ENCODE measurements at places on chromosomes 3 and 15.

GRCh38 chr3:42501681-42502428, 588 bp upstream of the VIPR1 start:
- peak; percentile 53 for DNase-seq

GRCh38 chr15:81091889-81092558, 42.0 kb upstream of the CFAP161 start:
- no peak for DNase-seq

- no peak for DNase-seq
These were observed 49.3 kb downstream of the CHST2 start for GRCh38 chr3:143168855-143169192.

GRCh38 chr3:197854596-197855343, 63.7 kb downstream of the LRCH3 start:
- DNase-seq, result no peak

- no peak for DNase-seq
These were observed 18.0 kb downstream of the RMDN3 start for GRCh38 chr15:40737048-40737447.

DNA sequence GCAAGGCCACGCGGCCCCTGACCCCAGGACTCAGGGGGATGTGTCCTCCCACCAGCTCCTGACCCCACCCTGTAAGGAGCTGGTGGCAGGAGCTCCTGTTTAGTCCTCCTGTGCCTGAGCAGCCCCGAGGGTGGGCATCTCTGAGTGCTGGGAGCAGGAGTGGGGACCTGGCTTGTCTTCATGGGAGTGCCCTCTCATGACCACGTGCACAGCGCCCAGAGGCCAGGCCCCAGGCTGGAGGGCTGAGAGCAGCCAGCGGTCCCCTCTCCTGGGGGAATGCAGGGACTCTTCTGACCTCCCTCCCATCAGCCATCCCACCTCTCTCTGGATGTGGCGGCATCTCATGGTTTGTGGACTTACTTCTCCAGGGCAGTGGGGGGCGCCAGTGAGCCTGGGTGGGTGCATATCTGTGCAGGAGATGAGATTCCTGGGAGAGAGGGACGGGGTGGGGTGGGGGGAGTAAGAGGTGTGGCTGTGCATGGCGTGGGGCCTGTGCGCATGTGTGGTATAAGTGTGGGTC, 205.6 kb downstream of the TBC1D2B start:
- no peak for DNase-seq

DNA sequence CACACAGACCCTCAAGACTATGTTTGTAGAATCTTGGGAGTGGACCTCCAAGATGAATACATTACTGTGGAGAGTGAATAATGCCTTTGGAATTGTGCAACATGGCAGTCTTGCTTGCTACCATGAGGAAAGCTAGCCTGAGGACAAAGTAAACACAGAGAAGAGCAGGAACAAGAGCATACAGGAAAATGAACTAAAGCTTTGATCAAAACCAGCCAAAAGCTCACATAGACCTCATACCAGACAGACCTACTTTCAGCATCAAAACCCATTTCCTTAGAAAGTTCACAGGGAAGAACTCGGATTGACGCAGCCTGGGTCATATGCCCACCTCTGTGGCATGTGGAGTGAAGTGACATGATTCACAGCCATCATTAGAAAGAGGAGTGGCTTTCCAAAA, 3.3 kb upstream of the RAB8B start:
- no peak for DNase-seq

DNA sequence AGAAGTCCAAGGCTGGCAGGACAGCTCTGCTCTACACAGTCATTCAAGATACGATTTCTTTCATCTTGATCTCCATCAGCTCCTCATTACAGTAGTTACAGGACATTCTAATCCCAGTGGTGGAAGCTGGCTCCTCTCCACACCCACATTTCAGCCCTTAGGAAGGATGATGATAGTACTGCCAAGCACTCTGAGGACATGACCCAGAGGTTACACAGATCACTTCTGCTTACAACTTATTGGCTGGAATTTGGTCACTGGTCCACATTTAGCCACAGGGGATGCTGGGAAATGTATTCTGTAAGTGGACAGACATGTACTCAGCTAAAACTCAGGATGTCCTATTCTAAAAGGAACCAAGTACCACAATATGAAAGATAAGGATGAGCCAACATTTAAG, 77.1 kb downstream of the IQCH start:
- DNase-seq, result no peak

DNA sequence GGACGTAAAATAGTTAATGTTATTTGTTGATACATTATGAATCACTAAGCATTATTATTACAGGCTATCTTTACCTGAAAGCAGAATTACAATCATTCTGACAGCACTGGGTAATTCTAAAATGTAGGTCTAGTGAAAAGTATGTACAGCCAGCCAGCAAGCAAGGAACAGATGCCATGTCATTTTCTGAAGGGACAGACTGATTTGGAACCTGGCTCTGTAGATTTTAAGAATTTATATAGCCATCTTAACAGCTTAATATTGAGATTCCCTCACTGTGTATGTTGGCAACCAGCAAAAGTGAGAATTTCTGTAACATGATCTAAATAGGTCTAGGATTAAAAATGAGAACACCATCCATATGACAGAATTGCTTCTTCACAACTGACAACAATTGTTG, 359.4 kb downstream of the ZIC4 start:
- DNase-seq, result no peak

- DNase-seq, result no peak
These were observed 13.0 kb upstream of the CTXND1 start for GRCh38 chr15:80265021-80265420.

GRCh38 chr3:184099806-184100686, 3.2 kb downstream of the HTR3E start:
- no peak for DNase-seq

GRCh38 chr15:77616072-77616471, 16.6 kb downstream of the LINGO1 start:
- no peak for DNase-seq

DNA sequence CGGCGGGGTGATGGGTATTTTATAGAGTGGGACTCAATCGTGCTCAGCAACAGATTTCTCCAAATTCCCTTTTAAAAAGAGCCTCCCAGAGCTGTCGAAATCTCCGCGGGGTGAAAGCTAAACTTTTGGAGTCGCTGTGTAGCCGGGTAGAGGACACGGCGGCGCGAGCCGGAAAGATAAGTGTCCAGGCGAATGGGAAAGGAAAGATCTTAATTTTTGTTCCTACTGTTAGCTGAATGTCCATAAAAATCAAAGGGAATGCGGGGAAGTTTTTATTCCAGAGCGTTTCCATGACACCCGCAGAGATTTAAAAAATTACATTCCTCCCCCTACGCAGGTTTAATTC, 9.1 kb downstream of the EOMES start:
- DNase-seq, result no peak

DNA sequence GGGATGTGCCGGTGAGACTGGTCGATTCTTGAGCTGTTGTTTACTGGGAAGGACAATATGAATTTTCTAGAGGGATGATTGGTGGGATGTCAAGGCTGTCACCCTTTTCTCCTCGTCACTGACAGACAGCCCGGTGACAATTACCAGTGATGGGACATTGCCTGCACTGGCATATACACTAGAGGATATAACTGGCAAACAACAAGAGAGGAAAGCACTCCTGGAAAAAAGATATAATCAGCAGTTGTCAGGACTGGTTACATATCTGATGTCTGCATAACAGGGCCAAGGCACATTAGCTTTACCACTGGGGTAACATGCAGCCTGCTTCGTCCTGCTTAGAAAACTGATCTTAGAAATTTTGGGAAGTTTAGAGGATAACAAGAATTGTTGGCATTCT, 131.1 kb downstream of the ROBO2 start:
- DNase-seq, result no peak

DNA sequence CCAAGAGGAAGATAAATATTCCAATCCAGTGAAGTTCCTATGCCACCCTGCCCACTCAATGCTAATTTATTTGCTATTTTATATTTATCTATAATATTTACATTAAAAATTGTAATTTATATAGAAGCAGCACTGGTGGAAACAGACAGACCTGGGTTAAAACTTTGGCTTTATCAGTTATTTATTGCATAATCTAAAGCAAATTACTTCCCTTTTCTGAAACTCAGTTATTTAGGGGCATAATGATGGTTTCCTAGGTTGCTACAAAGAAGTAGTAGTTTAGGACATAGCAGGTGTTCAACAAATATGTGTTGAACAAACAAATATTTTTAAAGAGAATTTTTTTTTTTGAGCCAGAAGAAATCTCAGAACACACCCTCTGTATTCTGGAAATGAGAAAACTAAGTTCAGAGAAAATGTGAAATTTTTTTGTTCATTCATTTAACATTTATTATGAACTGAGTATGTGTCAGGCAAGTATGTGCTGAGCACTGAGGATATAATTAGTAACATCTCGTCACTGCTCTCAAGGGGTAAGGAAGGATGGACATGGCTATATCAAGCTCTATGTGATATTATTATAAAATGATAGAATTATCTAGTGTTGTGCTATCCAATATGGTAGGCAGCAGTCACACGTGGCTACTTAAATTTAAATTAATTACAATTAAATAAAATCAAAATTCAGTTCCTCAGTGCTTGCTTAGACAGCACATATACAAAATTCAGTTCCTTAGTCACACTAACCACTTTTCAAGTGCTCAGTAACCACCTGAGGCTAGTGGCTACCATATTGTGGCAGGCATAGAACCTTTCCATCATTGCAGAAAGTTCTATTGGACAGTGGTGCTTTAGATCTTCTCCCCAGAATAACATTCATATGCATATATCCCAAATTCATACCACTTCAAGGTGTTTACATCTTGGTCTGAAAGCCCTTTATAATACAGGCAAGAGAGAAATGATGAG, 7.0 kb upstream of the UBE2Q2 start:
- DNase-seq, result no peak

DNA sequence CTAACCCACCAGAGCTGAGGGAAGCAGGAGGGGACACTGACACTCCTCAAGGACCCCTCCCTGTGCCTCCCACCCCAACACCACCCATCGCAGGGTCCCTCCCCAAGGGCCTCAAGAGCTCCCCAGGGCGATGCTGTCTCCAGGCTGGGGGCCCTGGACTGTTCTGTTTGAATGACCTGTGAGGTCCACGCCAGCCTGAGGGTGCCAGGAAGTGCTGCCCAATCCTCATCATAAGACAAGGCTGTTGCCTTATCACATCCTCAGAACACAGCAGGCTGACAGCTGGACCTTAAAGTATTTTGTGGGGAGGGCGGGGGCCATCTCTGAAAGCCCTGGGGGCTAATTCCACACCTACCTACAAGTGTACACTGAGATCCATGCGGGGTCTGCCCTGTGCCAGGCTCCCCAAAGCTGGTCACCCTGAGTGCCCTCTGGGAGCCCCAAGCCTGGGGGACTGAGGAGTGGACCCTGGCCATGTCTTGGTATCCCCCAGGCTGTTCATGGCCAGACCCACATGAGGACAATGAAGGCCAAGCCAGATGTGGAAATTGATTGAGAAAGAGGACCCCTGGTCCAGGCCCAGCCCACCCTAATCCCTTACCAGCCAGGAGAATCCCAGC, 23.8 kb upstream of the GOLGA6C start:
- DNase-seq, result no peak

All from activated T-helper 1 cell treated with Interleukin-2 at 50 U/mL for 16 hours (primary cell).